ENCODE measurements at places on chromosomes 13 and 19.

DNA sequence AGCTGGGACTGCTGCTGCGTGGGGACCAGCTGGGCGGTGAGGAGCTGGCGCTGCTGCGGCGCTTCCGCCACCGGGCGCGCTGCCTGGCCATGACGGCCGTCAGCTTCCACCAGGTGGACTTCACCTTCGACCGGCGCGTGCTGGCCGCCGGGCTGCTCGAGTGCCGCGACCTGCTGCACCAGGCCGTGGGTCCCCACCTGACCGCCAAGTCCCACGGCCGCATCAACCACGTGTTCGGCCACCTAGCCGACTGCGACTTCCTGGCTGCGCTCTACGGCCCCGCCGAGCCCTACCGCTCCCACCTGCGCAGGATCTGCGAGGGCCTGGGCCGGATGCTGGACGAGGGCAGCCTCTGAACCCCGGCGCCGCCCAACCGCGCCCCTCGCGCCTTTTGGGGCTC is 12.8 kb downstream of the TNFAIP8L1 start:
- DNase-seq = no peak
- H3K4me3 ChIP-seq = no peak overlapping the region
- H3K27me3 ChIP-seq = no peaks in the 10 kb centered on the region
- no peaks in the 10 kb centered on the region for H3K36me3 ChIP-seq

GRCh38 chr19:13154911-13155471 is 4.8 kb downstream of the IER2 start:
- peaks cover 29% of the 10 kb centered on the region for H3K4me1 ChIP-seq
- H3K27ac ChIP-seq = no peak overlapping the region
- no peak for DNase-seq
- no peak overlapping the region for H3K4me3 ChIP-seq

DNA sequence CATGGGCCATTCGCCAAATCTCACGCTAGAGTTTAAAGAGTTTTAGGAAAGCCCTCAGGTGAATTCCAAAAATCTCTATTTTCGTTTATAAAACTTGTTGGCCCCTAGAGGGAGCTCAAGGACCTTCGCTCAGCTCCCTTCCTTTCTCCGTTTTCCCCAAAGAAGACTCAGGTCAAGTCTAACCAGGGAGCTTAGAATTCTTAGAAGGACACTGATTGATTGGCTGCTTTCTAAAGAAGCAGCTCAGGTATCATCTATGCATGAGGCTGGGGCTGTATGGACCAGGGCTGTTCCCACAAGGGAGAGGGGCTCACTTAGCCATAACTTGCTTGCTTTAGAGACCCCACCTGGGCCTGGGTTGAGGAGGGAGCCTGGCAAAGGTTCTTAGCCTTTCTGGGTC is 20.5 kb downstream of the DZIP1 start:
- no peak overlapping the region for H3K4me3 ChIP-seq
- no peaks in the 10 kb centered on the region for H3K4me1 ChIP-seq
- peak; percentile 64 for DNase-seq
- H3K36me3 ChIP-seq = no peaks in the 10 kb centered on the region

DNA sequence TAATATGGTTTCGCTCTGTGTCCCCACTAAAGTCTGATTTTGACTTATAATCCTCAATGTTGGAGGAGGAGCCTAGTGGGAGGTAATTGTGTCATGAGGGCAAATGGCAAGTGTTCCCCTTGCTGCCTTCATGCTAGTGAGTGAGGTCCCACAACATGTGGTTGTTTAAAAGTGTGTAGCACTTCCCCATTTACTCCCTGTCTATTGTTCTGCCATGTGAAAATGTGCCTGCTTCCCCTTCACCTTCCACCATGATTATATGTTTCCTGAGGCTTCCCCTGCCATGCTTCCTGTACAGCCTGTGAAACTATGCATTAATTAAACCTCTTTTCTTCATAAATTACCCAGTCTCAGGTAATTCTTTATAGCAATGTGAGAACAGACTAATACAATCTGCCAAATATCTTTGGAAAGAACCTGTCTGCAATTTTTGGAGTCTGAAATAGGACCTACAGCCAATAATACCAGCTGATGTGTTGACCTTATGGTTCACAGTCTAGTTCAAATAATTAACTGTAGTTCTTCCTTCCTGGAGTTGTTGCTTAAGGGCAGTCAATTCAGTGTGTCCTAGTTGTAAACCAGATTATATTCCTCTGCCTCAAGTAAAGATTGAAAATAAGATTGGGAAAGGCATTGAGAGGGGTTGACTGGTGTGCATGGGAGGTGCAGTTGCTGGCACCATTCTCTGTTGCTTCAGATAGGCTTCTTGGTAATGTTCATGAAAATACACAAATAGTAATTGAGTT is 1442.9 kb downstream of the SLITRK1 start:
- H3K4me1 ChIP-seq = no peaks in the 10 kb centered on the region
- DNase-seq = no peak
- H3K27ac ChIP-seq = no peak overlapping the region
- no peaks in the 10 kb centered on the region for H3K36me3 ChIP-seq

- H3K36me3 ChIP-seq = no peaks in the 10 kb centered on the region
- no peaks in the 10 kb centered on the region for H3K4me1 ChIP-seq
Observed at GRCh38 chr13:99965329-99966000, 6.1 kb downstream of the ZIC5 start.

DNA sequence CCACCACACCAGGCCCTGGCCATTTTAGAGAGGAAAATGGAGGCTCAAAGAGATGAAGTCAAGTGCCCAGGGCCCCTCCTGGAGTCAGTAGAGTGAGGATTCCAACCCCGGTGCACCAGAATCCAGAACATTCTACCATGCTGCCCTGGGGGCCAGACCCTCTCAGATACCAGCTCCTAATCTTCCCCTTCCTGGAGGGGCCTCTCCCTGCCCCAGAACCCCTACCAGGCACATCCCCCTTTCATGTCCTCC is 11.1 kb downstream of the CAPN12 start:
- H3K4me3 ChIP-seq = no peak overlapping the region
- peak overlapping the region; percentile 77 for H3K27ac ChIP-seq
- no peaks in the 10 kb centered on the region for H3K36me3 ChIP-seq
- peaks cover 4% of the 10 kb centered on the region for H3K27me3 ChIP-seq
- DNase-seq = no peak
- H3K4me1 ChIP-seq = peaks cover 18% of the 10 kb centered on the region

DNA sequence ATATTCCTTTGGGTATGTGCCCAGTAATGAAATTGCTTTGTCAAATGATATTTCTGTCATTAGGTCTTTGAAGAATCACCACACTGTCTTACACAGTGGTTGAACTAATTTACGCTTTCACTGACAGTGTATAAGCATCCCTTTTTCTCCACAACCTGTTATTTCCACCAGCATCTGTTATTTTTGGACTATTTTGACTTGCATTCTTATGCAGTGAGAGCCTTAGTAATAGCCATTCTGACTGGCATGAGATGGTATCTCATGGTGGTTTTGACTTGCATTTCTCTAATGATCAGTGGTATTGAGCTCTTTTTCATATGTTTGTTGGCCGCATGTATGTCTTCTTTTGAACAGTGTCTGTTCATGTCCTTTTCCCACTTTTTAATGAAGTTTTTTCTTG is 92.0 kb upstream of the SPATA13 start:
- no peaks in the 10 kb centered on the region for H3K27me3 ChIP-seq
- no peaks in the 10 kb centered on the region for H3K4me1 ChIP-seq
- H3K27ac ChIP-seq = no peak overlapping the region
- no peak for DNase-seq
- no peak overlapping the region for H3K4me3 ChIP-seq

- no peak overlapping the region for H3K4me3 ChIP-seq
- no peaks in the 10 kb centered on the region for H3K4me1 ChIP-seq
- H3K36me3 ChIP-seq = no peaks in the 10 kb centered on the region
- no peak overlapping the region for H3K27ac ChIP-seq
- H3K27me3 ChIP-seq = no peaks in the 10 kb centered on the region
- no peak for DNase-seq
Observed at GRCh38 chr13:41835871-41836270, 125.0 kb downstream of the VWA8 start.

- H3K4me3 ChIP-seq = no peak overlapping the region
- H3K4me1 ChIP-seq = no peaks in the 10 kb centered on the region
- H3K27ac ChIP-seq = no peak overlapping the region
- DNase-seq = no peak
- peaks cover 37% of the 10 kb centered on the region for H3K27me3 ChIP-seq
Observed at GRCh38 chr13:112329376-112329775, 46.8 kb upstream of the SPACA7 start.

- H3K27me3 ChIP-seq = peaks cover 9% of the 10 kb centered on the region
- no peaks in the 10 kb centered on the region for H3K36me3 ChIP-seq
- H3K4me3 ChIP-seq = no peak overlapping the region
- H3K4me1 ChIP-seq = no peaks in the 10 kb centered on the region
Observed at GRCh38 chr19:34075661-34076091, 96.6 kb upstream of the LSM14A start.

DNA sequence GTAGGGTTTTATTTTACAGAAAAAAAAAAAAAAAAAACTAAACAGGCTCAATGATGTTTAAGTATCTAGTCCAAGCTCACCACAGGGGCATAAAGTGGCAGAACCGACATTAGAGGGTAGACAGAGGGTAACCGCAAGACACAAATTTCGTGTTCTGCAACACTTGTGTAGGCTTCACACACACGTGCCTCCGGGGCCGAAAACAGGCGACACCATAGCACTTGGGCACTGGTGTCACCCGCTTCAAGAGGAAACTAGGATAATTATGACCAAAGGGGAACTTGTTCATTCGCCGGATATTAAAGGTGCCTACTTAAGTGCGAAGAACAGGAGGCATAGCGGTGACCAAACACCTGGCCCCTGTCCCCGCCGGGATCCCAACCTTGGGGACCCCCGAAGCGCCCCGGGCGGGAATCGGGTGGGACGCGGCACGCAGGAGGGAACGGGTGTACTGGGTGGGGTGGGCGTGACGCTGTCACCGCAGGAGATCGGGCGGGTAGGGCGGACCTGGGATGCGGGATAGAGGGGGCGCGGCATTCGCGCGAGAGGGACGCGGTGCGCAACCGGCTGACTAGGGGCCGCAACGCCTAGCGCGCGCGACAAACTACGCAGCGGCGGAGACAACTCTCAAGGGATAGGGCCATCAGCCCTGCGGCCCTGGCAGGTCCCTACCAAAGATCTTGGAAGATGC is 558 bp downstream of the MZT1 start:
- no peaks in the 10 kb centered on the region for H3K36me3 ChIP-seq
- peak; percentile 27 for DNase-seq
- no peaks in the 10 kb centered on the region for H3K27me3 ChIP-seq
- H3K4me3 ChIP-seq = peak overlapping the region; percentile 74

GRCh38 chr13:29143847-29144246 is 323.7 kb downstream of the MTUS2 start:
- no peak for DNase-seq
- no peak overlapping the region for H3K4me3 ChIP-seq
- no peak overlapping the region for H3K27ac ChIP-seq
- H3K4me1 ChIP-seq = no peaks in the 10 kb centered on the region
- no peaks in the 10 kb centered on the region for H3K36me3 ChIP-seq

DNA sequence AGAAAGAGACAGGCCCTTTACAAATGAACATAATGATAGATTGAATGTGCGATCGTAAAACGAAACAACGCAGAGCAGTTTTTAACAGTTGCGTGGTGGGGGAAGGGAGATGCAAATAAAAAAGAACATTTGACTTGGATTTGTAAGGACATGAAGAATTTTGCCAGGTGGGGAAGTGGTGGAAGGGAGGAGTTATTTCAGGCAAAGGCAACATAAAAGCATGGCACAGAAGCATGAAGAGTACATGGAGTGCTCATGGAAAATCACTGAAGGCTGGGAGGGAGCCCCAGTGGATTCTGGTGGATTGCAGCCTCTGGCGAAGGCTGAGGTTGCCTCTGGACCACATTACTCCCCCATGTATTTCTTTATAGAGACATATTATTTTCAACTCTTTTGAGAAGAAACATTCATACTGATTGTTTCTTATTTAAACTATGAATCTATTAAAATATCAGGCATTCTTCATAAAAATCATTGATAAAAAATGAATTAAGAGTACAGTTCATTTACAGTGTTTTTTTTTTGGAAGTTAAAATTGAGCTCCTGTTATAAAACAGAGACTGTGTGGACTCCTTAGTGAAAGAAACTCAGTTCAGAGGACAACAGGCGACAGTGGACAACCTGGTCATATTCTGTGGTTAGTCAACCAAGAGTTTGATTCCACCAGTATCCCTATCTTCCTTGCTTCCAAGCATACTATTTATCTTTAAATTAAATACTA is 57.5 kb downstream of the STARD13 start:
- no peak for DNase-seq
- no peak overlapping the region for H3K4me3 ChIP-seq
- H3K4me1 ChIP-seq = no peaks in the 10 kb centered on the region

DNA sequence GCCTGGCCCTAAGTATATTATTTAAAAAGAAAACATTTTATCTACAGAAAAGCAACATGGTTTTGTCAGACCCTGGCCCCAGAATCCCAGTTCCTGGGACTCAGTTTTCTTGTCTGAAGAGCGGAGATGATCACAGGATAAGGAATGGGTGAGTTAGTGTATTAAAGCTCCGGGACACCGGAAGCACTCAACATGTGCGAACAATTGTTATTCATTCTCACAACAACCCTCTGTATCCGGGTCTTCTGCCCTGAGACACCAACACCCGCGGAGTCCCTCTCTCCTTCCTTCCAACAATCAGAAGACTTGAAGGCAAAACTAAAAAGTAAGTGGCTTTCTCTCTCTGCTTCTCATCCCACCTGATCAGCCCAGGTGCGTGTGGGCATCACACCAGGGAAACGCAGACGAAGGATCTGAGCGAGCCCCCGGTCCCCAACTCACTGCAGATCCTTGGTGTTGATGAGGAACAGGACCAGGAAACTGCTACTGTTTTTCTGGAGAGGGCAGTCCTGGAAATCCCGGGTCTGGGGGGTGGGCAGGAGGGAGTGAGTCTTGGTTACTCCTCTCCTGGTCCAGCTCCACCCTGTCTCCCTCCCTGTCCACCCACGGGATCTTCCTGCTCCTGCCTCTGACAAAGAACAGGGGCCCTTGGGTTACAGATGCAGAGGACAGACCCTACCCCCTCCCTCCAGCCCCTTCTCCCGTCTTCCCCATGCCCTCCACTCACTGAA is 2.0 kb downstream of the GPR108 start:
- no peak overlapping the region for H3K4me3 ChIP-seq
- H3K36me3 ChIP-seq = no peaks in the 10 kb centered on the region
- H3K4me1 ChIP-seq = peaks cover 19% of the 10 kb centered on the region

- H3K27me3 ChIP-seq = no peaks in the 10 kb centered on the region
- no peak for DNase-seq
- H3K36me3 ChIP-seq = no peaks in the 10 kb centered on the region
- no peak overlapping the region for H3K4me3 ChIP-seq
- no peak overlapping the region for H3K27ac ChIP-seq
Observed at GRCh38 chr13:51620165-51620983, 36.1 kb downstream of the WDFY2 start.

DNA sequence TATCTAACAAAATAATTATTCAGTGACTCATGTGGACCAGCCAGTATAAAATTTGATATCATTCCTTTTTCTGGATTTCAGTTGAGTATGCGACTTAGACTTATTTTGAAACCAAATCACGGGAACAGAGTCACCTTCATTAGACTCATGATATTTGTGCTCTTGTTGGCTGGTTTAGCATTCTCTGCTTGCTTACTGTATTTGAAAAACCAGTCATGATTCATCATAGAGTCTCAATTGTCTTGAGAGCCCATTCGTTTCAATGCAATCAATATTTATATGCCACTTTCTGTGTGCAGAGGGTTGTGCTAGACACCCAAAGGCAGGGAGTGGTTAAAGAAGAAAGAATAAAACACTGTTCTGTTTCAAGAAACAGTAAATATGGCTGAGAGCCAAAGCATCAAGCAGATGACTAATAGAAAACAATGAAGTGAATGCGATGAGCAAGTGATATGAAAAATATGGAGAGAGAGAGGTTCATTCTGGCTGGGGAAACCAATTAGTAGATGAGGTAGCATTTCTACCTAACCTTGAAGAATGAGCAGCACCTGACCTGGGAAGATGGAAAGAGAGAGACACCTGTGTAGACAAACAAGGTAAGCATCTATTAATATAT is 99.6 kb upstream of the MBNL2 start:
- H3K27ac ChIP-seq = no peak overlapping the region
- no peaks in the 10 kb centered on the region for H3K36me3 ChIP-seq
- no peaks in the 10 kb centered on the region for H3K4me1 ChIP-seq
- DNase-seq = no peak
- no peaks in the 10 kb centered on the region for H3K27me3 ChIP-seq
